ENCODE measurements at places on chromosomes 16 and 17.

- no peak for DNase-seq
Observed at GRCh38 chr17:74853048-74853397, 6.7 kb downstream of the GRIN2C start.

DNA sequence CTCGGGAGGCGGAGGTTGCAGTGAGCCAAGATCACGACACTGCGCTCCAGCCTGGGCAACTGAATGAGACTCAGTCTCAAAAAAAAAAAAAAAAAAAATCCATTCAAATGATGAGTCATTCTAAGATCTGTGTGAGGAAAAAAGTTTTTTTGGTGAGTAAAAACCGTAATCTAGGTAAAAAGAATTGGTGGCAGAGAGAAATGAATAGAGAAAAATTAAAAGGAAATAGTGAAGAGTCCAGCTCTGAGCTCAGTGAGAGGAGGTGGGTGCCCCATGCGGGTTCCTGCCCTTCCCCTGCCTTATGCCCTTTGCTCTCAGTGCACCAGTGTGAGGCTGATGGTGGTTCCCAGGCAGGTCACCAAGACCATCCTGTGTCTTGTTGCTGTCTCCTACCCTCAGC lies 20.9 kb downstream of the GAN start:
- DNase-seq = no peak

DNA sequence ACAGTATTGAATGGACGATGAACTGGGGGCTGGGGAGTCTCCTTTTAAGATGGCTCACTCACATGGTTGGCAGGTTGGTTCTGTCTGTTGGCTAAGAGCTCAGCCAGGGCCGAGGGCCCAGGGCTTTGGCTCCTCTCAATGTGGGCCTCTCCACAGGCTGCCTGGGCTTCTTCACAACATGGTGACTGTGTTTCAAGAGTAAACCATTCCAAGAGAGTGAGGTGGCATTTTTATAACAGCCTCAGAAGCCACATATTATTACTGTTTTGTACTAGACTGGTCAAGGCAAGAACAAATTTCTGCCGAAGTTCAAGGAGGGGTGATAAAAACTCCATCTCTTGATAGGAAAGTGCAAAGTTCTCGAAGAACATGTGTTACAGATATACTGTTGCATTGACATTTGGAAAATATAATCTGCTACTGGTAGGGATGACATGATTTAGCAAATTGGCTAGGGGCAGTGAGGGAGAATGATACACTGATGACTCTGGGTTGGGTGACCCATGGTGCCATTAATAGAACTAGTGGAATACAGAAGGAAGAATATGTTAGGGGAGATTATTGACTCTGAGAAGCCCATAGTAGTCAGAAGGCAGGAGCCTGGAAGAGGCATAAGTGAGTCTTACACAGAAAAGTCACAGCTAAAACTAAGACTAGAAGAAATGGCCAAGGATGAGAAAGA lies 13.7 kb downstream of the KRABD2 start:
- DNase-seq = no peak

- no peak for DNase-seq
Observed at GRCh38 chr16:57477531-57478202, 8.6 kb downstream of the DOK4 start.

DNA sequence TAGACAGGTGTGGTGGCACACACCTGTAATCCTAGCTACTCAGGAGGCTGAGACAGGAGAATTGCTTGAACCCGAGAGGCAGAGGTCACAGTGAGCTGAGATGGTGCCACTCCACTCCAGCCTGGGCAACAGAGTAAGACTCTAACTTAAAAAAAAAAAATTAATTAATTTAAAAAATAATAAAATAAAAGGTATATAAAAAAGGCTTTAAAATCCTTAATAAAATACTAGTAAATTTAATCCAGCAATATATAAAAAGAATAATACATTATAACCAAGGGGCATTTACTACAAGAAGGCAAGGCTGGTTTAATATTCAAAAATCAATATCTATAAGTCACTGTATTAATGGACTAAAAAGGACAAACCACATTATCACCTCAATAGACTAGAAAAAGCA lies 44.8 kb upstream of the MNT start:
- no peak for DNase-seq

DNA sequence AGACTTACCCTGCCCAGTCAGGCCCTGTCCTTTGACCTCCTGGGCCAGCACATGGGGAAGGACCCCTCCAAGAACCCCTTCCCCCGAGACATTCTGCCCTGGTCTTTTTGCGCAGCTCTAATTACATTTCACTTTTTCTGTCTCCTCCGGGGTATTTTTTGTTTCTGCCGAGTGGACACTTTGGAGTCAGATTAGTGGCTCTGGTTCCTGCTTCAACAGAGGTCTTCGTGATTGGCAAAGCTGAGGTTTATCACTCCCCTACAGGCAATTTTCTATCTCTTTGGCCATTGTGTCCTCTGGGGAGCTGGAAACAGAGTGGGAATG lies 23.5 kb downstream of the ANKRD40 start:
- DNase-seq = no peak

DNA sequence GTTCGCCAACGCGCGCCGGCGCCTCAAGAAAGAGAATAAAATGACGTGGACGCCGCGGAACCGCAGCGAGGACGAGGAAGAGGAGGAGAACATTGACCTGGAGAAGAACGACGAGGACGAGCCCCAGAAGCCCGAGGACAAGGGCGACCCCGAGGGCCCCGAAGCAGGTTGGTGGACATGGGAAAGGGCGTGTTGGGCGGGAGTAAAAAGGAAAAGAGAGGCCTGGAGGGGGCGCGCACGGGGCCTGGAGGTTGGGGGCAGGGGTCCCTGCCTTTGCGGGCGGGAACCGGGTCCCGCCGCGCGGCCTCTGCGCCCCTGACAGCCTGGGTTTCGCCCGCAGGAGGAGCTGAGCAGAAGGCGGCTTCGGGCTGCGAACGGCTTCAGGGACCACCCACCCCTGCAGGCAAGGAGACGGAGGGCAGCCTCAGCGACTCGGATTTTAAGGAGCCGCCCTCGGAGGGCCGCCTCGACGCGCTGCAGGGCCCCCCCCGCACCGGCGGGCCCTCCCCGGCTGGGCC lies 2.1 kb downstream of the IRX5 start:
- DNase-seq = no peak

DNA sequence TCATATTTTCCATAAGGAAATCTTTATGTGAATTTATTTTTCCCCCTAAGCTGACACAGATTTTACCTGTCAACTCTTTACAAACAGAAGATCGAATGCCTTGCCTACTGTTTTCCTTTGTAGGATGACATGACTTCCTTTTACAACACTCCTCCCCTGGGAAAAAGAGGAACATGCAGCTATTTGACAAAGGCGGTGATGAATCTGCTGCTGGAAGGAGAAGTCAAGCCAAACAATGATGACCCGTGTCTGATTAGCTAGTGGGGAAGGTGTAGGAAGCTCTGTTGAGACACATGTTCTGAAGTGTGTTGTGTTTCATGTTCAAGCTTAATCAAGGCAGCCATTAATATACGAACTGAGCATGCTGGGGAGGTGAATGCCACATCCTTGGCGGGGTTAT lies 238.0 kb downstream of the PHKB start:
- no peak for DNase-seq

- DNase-seq = no peak
Observed at GRCh38 chr16:1926271-1926670, 8.1 kb upstream of the HS3ST6 start.

DNA sequence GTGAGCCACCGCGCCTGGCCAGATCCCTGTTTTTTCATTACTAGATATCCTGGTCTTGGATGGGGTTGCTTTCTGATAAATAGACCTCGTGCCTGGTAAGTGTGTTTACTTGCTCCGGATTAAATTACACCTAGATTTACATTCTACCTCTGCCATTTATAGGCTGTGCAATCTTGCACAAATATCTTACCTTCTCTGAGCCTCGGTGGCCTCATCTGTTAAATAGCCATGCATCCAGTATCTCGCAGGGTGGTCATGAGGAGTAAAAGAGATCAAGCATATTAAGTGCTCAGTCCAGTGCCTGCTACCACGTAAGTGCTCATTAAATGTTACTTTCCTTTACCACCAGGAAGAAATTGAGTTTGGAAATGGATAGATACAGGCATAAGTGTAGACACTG lies 98.4 kb downstream of the BMERB1 start:
- DNase-seq = no peak

- DNase-seq = no peak
Observed at GRCh38 chr17:63995626-63996025, 2.5 kb upstream of the PRR29 start.

GRCh38 chr17:75773121-75773807 lies 8.3 kb upstream of the GALK1 start:
- no peak for DNase-seq

- DNase-seq = peak; percentile 84
Observed at GRCh38 chr17:27879987-27880608, 13.1 kb downstream of the LYRM9 start.

- peak; percentile 30 for DNase-seq
Observed at GRCh38 chr17:45425125-45425983, 7.3 kb downstream of the ARHGAP27 start.

DNA sequence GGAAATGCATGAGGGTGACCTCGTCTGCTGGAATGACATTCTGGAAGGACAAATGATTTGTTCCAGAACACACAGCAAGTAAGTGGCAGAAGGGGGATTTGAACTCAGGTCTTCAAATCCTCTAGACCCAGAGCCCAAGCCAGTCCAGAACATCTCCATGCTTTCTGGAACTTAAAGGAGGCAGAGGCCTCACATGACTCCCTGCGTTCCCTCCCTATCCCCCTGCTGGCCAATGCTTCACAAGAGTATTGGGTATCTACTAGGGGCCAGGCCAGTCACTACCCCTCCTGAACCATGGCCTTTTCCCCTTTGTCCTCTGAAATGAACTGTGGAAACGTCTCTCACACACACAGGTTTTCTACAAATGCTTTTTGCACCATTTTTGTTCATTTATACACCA lies 7.6 kb upstream of the BEAN1 start:
- no peak for DNase-seq

DNA sequence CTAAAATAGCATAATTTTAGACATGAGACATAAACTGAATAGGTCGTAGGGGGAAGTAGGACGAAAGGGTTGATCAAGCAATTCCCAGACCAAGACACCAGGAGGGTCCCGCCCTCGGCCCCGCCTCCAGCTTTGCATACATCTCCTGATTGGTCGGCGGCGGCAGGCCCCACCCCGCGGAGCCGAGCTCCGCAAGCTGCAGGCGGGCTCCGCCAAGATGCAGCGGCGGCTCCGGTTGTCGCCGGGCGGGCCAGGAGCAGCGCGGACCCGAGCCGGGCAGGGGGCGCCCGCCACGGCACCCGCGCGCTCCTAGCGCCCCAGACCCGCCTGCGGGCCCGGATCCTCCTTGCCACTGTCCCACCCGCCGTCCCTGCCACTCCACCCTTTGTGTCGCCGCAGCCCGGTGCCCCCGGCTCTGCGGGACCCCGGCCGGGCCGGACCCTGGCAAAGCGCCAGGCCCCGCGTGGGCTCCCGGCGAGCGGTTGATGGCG lies at the start of gene CDR2L:
Gene CDR2L (plus strand): TSS at position 215 of the 491 bp plus-strand sequence. CDS start 412 bp downstream, outside the sequence.
- DNase-seq = peak; percentile 99

DNA sequence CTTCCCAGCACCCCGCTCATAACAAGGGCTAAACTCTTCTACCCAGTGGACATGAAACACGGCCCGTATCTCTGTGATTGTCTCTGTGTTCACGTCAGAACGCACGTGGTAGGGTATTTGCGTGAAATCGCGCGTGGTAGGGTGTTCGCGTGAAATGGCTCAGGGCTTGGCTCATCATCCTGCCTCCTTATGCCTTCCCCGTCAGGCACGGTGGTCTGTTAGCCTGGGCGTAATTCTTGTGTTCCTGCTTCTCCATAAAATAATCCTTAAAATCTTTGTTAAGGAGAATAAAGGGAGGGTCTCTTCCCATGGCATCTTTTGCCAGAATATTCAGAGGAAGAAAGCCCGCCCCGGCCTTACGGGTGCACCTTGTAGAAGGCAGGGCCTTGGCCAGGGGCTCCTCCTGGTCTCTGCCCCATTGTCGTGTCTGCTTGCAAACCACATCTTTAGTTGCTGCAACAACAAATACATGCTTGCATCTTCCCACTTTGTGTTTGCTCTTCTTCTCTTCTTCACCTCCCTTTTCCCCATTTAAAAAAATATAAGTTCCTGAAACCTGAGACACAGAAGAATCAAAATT lies 116.7 kb upstream of the CHMP6 start:
- DNase-seq = no peak

DNA sequence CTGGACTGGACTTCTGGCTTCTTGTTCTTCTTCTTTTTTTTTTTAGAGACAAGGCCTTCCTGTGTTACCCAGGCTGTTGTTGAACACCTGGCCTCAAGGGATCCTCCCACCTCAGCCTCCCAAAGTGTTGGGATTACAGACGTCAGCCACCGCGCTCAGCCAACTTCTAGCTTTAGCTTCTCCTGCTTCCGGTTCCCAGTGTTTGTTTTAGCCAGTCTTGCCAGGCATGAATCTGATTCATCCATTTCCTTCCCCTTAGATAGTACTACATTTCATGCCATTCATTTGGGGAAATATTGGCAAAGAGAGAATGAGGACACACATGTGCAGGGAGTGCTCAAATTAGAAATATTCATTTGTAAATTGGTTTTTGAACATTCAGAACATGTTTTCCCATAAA lies 12.1 kb upstream of the NDUFAB1 start:
- DNase-seq = no peak
